ENCODE measurements at places on chromosomes 4 and X. TPM values are rescaled to one million over a fixed set of nuclear protein-coding genes. Genes with fewer than 3 reads are reported as not detected.

Gene WNK3
- total RNA-seq: 2.1 TPM

Gene TLL1
- total RNA-seq: 1.2 TPM

Gene MFAP3L
- total RNA-seq: 1.5 TPM

Gene CCKAR
- total RNA-seq: not detected

Gene SLC25A4
- total RNA-seq: 1,547 TPM

Gene PLP1
- total RNA-seq: 3.3 TPM

Gene ANK2
- 323 TPM for total RNA-seq

Gene NWD2
- total RNA-seq: not detected

DNA sequence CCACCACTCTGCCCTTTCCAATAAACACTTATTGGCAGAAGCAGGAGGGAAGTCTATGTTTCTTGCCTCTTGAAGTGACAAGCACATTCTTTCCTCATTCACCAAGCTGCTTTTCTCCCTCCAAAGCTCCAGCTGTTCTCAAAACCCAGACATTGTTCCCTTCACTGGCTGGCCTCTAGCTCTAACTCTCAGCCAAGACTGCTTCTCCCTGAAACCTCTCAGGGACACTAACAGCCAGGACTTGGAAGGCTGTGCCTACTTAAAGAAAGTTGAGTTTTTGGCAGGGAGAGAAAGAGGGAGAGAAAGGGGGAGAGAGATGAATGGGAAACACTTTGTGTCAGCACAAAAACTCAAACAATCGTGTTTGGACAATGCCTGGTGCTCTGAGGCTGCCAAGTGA, 99.5 kb downstream of the COX18 start:
- no peak overlapping the region for H3K4me3 ChIP-seq
- DNase-seq: no peak
- no peaks in the 10 kb centered on the region for H3K4me1 ChIP-seq
- no peaks in the 10 kb centered on the region for H3K27me3 ChIP-seq

DNA sequence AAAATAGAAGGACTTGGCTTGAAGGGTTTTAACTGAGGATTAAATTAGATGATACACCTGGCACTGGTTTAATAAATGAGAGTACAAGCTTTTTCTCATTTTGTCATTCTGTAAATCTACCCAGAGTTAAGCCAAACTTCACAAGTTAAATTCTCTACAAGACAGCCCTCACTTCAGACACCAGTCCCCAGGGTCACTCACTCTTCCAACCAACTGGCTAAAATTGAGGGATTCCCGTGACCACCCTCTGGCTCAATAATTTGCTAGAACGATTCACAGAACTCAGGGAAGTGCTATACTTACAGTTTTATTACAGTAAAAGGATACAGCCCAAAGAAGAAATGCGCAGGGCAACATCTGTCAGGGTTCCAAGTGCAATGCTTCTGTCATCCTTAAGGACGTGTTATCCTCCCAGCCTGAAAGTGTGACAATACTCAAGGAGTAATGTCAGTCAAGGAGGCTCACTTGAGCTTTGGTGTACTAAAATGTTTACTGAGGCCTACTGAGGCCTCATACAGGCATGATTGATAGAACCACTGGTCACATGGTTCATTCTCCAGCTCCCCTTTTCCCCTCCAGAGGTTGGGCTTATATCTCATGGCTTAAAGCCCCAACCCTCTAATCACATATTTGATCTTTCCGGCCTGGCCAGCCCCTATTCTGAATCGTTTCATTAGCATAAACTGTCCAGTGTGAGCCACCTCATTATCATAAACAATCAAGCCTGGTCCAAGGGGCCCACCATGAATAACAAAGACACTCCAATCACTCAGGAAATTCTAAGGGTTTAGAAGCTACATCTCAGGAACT, 9.6 kb upstream of the TMSB4X start:
- H3K36me3 ChIP-seq: no peaks in the 10 kb centered on the region
- no peak overlapping the region for H3K27ac ChIP-seq
- peaks cover under 1% of the 10 kb centered on the region for H3K4me1 ChIP-seq
- no peaks in the 10 kb centered on the region for H3K27me3 ChIP-seq
- DNase-seq: no peak

- DNase-seq: no peak
- H3K4me3 ChIP-seq: peak overlapping the region; percentile 35
- H3K27ac ChIP-seq: no peak overlapping the region
These were observed 680.4 kb downstream of the DMD start for GRCh38 chrX:32530802-32531403.

GRCh38 chr4:183675625-183676024, 16.5 kb downstream of the TRAPPC11 start:
- H3K27ac ChIP-seq: no peak overlapping the region
- no peaks in the 10 kb centered on the region for H3K4me1 ChIP-seq
- no peak for DNase-seq
- no peaks in the 10 kb centered on the region for H3K27me3 ChIP-seq
- H3K4me3 ChIP-seq: no peak overlapping the region
- H3K36me3 ChIP-seq: peaks cover 95% of the 10 kb centered on the region

DNA sequence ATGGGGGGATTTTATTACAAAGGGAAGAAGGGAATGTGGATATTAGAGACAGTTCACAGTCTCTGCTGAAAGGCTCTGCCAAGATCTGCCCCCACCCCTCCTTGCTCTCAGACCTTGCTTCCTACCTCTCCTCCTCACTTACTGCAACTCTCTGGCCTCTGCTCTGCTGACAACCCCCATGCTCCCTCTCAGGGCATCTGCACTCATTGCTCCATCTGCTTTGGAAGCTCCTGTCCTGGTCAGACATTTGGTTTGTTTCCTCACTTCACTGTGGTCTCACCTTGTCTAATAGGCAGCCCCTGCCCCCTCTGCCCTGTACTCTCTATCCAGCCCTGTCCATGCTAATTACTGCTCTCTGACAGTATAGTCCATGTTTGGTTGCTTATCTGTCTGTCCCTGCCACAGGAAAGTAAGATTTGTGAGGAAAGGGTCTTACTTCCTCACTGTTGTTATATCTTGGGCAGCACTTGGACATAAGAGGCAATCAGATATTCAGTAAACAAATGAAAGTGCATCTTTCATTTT, 189.3 kb downstream of the PTTG2 start:
- H3K4me1 ChIP-seq: peaks cover 26% of the 10 kb centered on the region
- DNase-seq: no peak
- no peak overlapping the region for H3K4me3 ChIP-seq
- no peaks in the 10 kb centered on the region for H3K27me3 ChIP-seq
- peak overlapping the region; percentile 19 for H3K27ac ChIP-seq
- no peaks in the 10 kb centered on the region for H3K36me3 ChIP-seq

DNA sequence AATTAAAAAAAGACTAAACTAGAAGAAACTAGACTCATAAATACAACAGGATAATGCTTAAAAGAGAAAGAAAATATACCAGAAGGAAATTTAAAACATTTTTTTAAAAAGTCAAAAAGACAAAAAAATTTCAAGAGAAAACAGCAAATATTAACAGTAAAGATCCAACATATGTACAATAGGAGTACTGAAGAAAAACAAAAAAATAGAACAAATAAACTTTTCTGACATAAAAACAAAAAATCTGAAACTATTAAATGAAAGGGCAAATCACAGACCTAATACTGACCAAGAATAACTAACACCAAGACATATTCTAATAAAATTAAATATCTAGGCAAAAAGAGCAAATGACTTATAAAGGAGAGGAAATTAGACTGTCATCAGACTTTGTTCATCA, 11.5 kb downstream of the DNAJB14 start:
- DNase-seq: no peak
- H3K27me3 ChIP-seq: no peaks in the 10 kb centered on the region
- H3K27ac ChIP-seq: no peak overlapping the region
- no peak overlapping the region for H3K4me3 ChIP-seq
- no peaks in the 10 kb centered on the region for H3K36me3 ChIP-seq

DNA sequence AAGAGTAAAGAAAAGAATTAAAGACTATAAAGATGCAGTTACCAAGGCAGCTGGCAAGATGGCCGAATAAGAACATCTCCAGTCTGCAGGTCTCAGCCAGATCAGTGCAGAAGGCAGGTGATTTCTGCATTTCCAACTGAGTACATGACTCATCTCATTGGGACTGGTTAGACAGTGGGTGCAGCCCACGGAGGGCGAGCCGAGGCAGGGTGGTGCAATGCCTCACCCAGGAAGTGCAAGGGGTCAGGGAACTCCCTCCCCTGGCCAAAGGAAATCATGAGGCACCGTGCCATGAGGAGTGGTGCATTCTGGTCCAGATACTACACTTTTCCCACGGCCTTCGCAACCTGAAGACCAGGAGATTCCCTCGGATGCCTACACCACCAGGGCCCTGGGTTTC, 20.5 kb downstream of the SPIN4 start:
- no peak overlapping the region for H3K27ac ChIP-seq
- no peaks in the 10 kb centered on the region for H3K27me3 ChIP-seq
- H3K36me3 ChIP-seq: no peaks in the 10 kb centered on the region
- DNase-seq: no peak
- H3K4me1 ChIP-seq: no peaks in the 10 kb centered on the region
- no peak overlapping the region for H3K4me3 ChIP-seq

- H3K4me3 ChIP-seq: no peak overlapping the region
- H3K27me3 ChIP-seq: peaks cover 99% of the 10 kb centered on the region
- peaks cover 22% of the 10 kb centered on the region for H3K4me1 ChIP-seq
- no peak for DNase-seq
These were observed 2.7 kb upstream of the NEUROG2 start for GRCh38 chr4:112518675-112519074.

All from heart left ventricle (tissue), 16 donors.